Transverse colon (tissue), 4 donors: ENCODE measurements at places on chromosomes 1 and 21.
A peak's percentile ranks its signal among the peaks of the same experiment; 100 is the strongest.

- DNase-seq: no peak
Measured at GRCh38 chr1:116261227-116261626, 111.8 kb upstream of the ATP1A1 start.

DNA sequence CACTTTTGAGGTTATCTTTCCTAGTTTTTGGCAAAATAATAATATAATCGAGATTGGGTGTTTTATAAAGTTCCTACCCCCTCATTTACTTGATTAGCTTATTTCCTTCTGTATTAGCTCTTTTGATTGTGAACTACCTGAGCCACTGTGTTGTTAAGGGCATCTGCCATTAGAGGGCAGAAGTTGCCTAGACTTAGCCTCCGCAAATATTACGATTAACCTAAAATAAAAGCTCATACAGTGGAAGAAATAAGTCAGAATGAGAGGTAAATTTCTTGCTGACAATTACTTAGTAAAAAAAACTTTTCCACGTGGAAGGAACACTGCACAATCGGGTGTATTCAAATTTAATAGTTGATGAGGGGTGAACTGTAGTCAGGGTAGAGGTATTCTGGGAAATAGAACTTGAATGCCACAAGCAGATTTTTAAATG, 2.3 kb downstream of the H3-3A start:
- DNase-seq: peak; percentile 58

DNA sequence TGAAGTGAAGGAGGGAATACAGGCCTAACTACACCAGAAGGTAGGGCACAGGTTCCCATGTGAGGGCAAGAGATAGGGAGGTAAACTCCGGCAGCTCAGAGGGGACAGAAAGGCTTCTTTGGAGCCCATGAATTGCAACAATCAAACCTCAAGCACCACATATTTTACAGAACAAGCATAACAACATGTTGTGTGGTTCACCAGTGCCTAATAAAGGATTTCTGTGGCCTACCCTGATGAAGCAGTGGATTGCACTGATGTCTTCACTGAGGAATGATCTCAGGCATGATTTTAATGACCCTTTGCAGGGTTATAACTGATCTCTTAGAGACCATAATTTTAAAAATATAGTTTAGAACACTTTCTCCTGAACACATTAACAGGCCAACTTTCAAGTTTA, 77.4 kb downstream of the RUNX1 start:
- no peak for DNase-seq

DNA sequence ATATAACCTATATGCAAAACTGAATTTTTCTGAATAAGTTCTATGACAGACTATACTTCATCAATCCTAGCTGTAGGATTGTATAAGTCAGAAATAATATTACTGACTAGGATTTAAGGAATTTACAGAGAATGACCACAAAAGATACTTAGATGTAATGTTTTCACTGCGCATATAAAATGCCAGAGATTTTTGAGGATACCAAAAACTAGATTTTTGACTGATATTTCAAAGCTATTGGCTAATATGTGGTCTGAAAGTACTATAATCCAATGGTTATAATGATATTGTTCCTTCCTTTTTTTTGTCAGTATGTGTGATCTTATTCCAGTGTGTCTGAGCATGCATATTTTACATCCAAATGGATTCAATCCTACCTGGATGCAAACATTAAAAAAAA, 17.0 kb upstream of the IFI44L start:
- no peak for DNase-seq

GRCh38 chr1:184625271-184625670, 129.4 kb downstream of the EDEM3 start:
- DNase-seq: no peak

DNA sequence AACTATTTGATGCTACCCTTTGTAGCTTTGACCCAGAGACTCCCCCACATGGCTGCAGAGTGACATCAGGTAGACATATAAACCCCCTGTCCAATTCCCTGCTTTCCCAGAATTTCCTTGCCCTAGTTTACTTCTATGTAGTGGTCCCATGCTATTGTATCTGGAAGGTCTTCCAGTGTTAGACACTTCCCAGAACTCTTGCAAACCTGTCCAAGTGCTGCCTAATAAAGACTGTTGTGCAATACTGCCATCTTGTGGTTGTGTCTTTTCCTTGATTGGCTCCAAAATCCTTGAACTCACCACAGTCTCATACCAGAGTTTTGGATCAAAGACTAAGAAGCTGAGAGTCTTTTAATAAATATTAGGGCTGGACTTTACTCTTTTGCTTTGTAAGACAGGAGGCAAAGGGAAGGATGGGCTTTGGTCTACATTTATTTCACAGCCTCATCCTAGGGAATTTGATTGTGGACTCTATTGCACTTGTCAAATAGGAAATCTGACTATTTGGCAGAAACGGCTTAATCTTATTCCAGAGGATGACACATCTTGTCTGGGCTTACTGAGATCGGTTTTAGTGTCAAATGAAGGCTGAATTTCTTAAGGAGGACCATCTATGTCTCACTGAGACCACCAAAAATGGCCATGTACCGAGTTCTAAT, 169.9 kb downstream of the LRRC7 start:
- no peak for DNase-seq

GRCh38 chr1:185931438-185931837, 197.2 kb downstream of the HMCN1 start:
- DNase-seq: no peak

DNA sequence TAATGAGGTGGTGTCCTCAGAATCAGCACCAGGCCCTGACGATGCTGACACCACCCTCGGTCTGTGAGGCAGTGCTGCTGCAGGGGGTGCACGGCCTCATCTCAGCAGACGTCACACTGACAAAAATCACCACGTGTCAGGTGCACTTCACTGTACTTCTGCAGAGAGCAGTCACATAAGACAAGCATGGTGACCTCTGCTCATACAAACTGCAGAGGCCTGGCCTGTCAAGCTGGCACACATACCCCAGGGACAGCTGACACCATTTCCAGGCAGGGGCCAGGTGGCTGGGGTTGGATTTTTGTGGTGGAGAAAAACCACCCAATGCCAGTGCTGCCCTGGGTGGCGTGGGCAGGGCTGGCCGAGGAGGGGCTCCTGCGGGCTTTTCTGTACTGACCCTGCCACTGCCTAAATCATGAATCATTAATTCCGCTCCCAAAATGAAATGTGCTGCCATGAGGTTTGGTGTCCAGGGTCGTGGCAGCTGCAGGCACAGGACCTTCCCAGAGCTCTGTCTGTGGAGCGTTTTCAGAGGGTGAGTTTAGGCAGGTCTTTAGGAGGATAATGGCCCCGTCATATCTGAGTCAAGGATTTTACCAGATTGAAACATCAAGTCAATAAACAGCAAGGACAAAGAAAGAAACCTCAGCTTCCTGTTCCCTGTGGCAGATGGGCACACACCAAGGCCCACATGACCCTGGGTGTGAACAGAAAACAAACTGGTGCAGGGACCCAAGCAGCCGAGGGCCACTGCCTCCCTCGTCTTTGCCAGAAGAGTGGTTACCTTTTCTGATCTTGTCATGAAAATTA, 33.4 kb upstream of the GPR153 start:
- no peak for DNase-seq

GRCh38 chr1:200401708-200402107, 8.1 kb downstream of the ZNF281 start:
- no peak for DNase-seq

DNA sequence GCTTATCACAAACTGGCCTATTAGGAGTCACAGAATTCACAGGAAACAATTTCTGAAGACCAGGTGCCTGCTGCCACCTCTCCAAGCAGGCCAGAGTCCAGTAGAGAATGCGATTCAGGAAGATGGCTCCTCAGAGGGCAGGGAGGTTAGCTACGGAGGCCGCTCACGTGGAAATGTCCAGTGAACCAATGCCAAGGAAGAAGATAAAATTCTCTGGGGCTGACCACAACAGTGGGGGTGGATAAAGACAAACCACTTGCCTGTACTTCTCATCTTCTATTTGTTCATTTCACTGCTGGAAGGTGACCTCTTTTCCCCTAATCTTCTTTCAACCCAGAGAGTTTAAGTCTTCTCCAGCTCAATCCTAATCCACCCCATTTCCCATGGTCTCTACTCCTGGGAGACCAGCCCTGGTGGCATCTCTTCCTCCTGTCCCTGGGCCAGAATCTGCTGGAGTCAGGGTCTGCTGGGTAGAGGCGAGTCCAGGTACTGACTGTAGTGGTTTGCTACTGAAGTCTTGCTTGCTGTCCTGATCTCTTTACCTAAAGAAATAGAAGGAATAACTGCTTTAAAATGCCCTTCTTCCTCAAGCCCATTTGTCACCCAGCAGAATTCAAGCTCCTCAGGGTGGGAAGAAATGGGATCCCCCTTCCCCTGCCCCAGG, 3.2 kb downstream of the PSRC1 start:
- no peak for DNase-seq

- DNase-seq: no peak
Measured at GRCh38 chr1:44539991-44540730, 134.1 kb downstream of the TMEM53 start.

GRCh38 chr1:218538341-218538740, 193.2 kb downstream of the TGFB2 start:
- no peak for DNase-seq

DNA sequence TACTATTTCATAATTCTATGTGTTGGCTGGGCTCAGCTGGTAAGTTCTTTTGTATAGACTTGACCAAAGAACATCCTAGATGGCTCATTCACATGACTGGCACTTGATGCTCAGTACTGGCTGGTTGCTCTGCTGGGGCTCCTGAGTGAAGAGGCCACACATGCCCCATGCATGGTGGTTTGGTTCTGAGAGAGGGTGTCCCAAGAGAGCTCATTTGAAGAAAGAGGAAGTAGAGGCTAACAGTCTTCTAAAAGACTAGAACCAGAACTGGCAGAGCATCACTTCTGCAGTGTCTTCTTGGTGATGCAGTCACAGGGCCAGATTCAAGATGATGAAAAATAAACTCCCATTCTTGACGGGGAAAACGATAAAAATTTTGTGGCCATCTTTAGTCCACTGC, 5.2 kb upstream of the BACH1 start:
- no peak for DNase-seq

DNA sequence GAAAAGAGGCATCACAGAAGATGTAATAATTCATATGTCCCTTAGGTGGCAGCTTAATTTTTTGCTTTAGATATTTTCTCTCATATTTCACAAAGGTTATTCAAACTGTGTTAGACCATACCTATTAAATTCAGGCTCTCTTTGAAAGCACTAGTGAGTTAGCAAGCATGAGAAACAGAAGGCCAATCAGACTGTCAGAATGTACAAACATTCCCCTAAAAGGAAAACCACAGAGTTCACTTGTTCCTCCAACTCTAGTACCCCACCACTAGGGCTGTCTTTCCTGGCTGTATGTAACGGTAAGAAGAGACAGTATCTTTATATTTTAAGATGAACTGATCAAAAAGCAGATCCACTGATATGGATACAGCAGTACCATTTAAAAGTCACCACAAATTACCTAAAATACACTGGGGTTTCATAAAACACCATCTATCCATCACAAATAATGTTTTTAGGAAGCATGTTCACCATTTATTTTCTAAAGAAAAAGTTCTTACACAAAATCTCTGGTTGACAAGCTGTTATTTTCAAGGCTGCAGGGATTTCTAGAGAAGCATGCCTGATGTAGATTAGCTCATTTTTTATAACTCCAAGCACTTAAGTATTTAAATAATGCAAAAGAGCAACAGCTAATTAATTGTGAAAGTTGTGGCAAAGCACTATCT, 1.8 kb downstream of the ARPC5 start:
- DNase-seq: no peak

GRCh38 chr1:220922951-220923350, 43.7 kb downstream of the HLX start:
- DNase-seq: no peak

DNA sequence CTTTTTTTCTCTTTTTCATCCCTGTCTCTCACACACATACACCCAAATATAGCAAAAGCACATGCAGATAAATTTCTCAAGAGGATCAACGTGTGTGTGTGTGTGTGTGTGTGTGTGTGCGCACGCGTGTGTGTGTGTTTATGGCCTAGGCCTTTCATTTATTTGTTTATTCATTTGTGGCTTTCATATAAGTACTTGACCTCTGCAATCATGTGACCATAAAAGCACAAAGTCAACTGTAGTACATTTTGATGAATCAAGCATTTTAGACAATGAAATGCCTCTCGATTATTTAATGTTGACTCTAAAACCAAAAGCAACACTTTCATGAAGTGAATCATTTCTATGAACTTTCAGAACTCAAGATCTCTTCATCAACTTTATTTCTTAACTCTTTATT, 194.1 kb upstream of the ADGRL2 start:
- no peak for DNase-seq

GRCh38 chr1:35448344-35448801, 108.8 kb downstream of the KIAA0319L start:
- no peak for DNase-seq

GRCh38 chr1:150017206-150017750, 6.8 kb upstream of the OTUD7B start:
- DNase-seq: peak; percentile 46

DNA sequence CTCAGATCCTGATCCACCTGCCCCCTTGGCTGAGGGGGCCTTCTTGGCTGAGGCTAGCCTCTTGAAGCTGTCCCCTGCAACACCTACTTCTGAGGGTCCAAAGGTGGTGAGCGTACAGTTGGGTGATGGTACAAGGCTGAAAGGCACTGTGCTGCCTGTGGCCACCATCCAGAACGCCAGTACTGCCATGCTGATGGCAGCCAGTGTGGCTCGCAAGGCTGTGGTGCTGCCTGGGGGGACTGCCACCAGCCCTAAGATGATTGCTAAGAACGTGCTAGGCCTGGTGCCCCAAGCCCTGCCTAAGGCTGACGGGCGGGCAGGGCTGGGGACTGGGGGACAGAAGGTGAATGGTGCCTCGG, 5.2 kb downstream of the ZNF687 start:
- DNase-seq: no peak

DNA sequence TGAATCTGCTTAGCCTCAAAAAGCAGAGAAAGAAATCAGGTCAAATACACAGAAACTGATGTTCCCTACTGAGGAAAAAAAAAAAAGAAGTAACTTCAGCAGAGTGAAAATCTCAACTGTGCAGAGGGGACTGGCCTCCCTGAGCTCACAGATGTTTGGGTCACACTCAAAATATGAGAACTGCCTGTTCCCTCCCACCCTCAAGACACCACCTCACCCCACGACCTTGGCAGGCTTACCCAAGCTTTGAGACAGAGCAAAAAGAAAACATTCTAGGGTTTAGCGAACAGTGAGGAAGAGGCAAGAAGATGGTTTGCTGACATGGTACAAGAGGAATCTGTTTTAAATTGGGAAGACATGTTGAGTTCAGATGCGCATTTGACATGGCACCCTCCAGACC, 48.8 kb downstream of the NID1 start:
- DNase-seq: peak; percentile 53

GRCh38 chr21:28459193-28459592, 533.5 kb downstream of the LTN1 start:
- no peak for DNase-seq

GRCh38 chr1:10787286-10787685, 9.2 kb downstream of the CASZ1 start:
- DNase-seq: no peak

- no peak for DNase-seq
Measured at GRCh38 chr1:116521186-116521585, 49.6 kb downstream of the CD58 start.

- no peak for DNase-seq
Measured at GRCh38 chr1:38301040-38301439, 254.4 kb upstream of the POU3F1 start.
